ENCODE measurements at places on chromosomes 6 and 20.
A peak's percentile ranks its signal among the peaks of the same experiment; 100 is the strongest.

- no peak for DNase-seq
These were observed 1.5 kb upstream of the NSFL1C start for GRCh38 chr20:1468117-1468624.

- no peak for DNase-seq
These were observed 68.5 kb downstream of the TMEM200A start for GRCh38 chr6:130434174-130434873.

DNA sequence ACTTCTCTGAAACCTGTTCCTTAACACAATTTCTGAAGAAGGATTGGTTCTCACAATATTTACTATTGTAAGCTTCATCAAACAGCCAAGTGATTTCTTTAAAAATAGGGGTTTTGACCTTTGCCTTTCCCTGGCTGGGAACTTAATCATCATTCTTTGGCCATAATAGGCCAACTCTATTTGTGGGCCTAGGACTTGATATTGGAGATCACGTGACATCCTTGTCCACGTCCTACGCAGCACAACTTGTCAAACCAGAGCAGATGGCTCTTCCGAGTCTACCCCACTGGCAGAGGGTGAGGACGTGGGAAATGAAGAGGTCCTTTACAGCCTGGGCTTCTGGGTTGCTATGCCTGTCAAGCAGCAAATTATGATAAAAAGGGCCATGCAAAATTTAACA, 1030.6 kb downstream of the KIF16B start:
- DNase-seq, result no peak

- no peak for DNase-seq
These were observed 3.5 kb downstream of the SUMO4 start for GRCh38 chr6:149403534-149403933.

GRCh38 chr20:1757606-1758512, 100.3 kb upstream of the SIRPG start:
- no peak for DNase-seq

- no peak for DNase-seq
These were observed 87.2 kb downstream of the TAF4 start for GRCh38 chr20:61978491-61978890.

GRCh38 chr6:27188061-27188884, 59.2 kb upstream of the PRSS16 start:
- peak; percentile 40 for DNase-seq

DNA sequence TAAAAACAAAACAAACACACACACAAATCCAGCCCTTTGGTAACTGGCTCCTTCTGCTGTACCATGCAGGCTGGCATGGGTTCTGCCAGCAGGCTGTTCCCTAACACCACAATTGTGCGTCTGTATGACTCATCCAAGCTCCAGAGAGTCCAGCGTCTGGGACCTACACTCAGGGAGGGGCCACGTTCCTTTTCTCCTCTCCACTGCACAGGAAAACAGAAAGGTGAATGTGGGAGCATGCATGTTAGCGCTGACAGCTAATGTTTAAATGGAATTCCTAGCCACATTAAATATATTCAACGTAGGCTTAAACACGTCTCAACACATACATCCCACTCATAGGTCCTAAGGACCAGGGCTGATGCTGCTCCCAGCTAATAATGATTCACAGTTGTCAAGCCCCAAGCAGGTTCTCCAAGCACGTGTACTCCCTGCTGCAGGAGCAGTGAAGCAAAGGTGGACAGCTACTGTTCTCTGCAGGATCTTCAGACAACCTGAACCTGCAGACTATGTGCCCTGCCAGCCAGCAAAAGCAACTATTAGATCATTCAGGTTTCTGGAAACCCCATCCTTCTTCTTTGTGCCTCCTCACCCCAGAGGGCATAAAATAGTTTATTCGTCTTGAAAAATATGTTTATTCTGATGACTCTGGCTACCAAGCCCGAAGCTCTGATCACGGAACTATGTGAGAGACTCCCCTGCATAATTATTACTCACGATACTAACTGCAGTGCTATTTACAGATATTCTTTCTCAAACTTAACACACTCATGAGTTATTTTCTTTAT, 20.9 kb downstream of the MAP1LC3A start:
- no peak for DNase-seq

- DNase-seq, result no peak
These were observed 16.4 kb downstream of the PIGT start for GRCh38 chr20:45432294-45432693.

GRCh38 chr6:48151142-48151541, 40.1 kb upstream of the PTCHD4 start:
- no peak for DNase-seq

DNA sequence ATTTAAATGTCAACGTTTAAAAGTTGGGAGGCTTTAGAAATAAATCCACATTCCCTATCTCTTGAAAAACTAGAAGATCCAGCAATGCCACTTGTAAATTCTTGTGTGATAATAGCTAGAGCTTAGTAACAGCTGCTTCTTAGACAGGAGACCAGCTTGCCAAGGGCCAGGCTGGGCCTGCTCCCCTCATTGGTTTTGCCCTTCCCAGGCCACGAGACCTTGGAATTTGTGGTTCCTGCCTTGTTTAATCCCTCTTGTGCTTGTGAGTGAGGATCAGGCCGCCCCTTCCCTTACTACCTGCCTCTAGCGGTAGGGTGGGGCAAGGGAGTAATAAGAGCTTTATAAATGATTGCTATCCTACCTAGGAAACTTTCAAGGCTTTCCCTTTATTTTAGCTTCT, 363.5 kb downstream of the SYNE1 start:
- DNase-seq, result no peak

DNA sequence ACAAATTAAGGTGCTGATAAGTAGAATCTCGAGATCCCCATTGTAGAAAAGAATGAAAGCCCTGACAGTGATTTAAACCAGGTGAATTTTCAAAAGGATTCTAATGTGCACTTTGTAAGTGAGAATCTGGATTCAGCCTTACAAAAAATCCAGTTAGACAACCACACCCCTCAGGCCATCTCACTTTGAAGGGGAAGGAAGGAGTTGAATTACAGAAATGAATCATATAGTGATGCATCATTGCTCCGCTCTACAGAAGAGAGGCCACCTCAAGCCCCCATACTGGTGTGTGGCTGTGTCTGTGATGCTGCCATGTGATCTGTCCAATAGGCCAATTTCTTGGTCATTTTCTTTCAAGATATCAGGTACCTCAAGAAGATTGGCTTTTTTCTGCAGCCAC, 85.5 kb upstream of the NT5E start:
- DNase-seq, result no peak

GRCh38 chr6:1817033-1817761, 207.5 kb downstream of the FOXC1 start:
- no peak for DNase-seq

GRCh38 chr20:57908704-57909630, 199.2 kb upstream of the PMEPA1 start:
- DNase-seq, result no peak

- no peak for DNase-seq
These were observed 160.8 kb upstream of the PHACTR1 start for GRCh38 chr6:12555781-12556180.

DNA sequence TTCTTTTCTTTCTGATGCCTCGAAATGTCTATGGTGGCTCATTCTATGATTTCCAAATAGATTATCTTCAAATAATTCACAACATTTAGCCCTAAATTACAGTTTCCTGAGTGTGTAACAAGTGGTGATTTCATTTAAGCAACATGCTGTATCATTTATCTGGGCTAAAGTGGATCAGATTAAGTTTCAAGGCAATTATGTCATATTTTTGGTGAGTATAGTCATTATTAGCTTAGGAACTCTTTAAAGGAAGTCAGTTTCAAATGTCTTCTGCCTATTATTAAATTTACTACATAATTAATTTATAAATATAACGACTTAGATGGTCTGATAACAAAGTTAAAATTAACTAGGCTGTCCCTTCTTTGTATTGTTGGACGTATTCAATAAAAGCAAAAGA, 847.9 kb upstream of the FLRT3 start:
- DNase-seq, result no peak

GRCh38 chr20:44137266-44137801, 49.7 kb downstream of the JPH2 start:
- no peak for DNase-seq

GRCh38 chr20:63972312-63973159, 2.8 kb upstream of the ZNF512B start:
- no peak for DNase-seq

DNA sequence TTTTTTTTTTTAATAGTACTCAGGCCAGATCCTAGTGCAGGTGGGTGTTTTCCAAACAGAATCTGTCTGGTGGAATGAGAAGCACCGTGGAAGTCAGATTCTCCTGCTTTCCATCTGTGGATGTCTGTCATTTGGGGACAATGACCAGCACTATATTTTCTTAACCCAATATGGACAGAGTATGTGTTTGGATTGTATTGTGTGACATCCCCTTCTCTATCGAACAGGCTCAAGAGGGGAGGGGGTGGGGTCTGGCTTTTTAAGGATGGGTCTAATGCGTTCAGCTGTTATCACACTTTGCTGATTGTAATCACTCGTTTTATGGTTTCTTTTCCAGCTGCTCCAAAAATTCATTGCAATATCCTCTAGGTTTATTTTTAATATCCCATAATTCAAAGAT, 197.5 kb upstream of the CEP162 start:
- no peak for DNase-seq

GRCh38 chr6:170159022-170159965, 131.6 kb downstream of the DLL1 start:
- DNase-seq, result no peak

DNA sequence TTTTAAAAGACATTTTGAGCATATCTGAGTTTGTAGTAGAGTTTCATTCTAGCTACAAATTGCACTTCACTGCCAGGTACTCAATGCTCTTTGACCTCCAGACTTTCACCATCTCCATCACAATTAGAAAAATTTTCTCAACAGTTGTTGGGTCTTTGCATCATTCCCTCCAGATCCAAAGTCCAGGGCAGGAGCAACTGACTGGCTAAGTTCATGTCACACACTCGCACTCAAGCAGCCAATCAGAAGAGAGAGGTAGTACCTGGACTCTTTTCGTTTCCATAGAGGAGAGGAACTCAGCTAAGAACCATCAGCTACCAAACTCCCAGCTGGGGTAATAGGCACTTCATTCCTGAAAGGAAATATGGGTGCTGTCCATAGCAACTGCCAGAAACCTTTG, 9.0 kb downstream of the SPINT3 start:
- no peak for DNase-seq

- DNase-seq, result no peak
These were observed 15.5 kb downstream of the ZBTB2 start for GRCh38 chr6:151375833-151376232.

DNA sequence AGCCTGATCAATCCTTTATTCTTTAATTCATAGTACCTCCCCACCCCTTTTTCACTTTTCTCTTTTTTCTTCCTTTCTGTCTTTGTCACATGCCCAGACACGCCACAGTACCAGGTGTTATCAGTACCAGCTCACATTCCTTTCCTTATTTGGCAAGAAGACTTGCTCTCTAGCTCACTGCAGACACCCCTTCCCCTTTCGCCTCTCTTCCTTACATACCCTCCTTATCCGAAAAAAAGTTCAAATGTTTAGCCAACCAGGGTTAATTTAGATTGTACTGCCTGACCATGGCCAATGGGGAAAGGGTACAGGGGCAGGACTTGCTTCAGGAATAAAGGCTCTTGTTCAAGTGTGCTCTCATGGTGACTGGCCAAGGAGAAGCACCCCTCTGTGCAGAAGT, 9.3 kb upstream of the SIRPB2 start:
- no peak for DNase-seq

DNA sequence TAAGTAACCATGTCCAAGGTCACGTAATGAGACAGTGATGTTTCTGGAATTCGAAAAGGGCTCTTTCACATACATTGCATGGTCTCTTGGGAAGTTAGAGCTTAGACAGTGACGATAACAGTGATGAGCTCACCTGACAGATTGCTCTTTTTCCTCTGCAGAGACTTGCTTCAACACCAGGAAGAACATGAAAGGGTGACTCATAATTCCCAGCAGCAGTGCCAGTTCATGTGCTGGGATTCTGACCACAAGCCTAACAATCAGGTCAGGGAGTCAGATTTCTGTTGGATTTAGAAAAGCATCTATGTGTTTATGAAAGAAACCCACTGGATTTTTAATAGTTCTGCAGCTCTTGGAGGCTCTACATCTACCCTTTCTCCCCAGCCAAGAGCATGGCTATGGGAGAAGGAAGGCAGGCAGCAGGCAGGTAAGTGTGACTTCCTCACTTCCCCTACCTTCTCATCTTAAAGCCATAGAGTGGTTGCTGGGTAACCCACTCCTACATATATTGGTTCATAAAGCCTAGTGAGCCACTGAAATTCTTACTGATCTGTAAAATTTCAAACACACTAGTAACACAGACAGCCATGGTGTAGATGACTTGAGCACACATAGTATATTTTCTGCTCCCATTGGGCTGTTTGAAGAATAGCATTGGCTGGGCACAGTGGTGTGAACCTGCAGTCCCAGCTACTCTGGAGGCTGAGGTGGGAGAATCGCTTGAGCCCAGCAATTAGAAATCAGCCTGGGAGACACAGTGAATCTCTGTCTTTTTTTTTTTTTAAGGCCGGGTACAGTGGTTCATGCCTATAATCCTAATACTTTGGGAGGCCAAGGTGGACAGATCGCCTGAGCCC, 44.4 kb upstream of the LOC128125822 start:
- no peak for DNase-seq

DNA sequence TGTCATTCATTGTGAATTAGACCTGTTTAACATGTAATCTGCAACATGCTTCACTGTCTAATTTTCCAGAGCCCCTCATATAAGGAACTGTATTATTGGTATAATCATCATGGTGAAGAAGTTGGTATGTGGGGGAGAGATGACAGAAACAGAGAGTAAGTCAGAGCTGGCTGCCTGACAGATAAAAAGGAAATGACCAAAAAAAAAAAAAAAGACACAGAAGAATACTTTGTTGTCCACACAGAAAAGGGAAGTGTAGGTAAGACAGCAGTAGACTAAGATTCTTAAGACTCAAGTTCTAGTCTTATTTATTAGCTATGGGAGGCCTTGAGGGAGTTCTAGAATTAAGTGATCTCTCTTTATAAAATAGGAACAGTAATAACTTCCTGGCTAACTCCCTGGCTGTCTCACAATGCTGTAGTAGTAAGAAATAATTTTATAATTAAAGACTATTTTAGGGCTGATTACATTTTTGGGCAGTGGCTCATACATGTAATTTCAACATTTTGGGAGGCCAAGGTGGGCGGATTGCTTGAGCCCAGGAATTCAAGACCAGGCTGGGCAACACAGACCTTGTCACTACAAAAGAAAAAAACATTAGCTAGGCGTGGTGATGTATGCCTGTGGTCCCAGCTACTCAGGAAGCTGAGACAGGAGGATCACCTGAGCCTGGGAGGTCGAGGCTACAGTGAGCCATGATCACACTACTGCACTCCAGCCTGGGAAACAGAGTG, 102.5 kb downstream of the PRL start:
- no peak for DNase-seq
